ENCODE measurements at places on chromosomes 1 and 21.

DNA sequence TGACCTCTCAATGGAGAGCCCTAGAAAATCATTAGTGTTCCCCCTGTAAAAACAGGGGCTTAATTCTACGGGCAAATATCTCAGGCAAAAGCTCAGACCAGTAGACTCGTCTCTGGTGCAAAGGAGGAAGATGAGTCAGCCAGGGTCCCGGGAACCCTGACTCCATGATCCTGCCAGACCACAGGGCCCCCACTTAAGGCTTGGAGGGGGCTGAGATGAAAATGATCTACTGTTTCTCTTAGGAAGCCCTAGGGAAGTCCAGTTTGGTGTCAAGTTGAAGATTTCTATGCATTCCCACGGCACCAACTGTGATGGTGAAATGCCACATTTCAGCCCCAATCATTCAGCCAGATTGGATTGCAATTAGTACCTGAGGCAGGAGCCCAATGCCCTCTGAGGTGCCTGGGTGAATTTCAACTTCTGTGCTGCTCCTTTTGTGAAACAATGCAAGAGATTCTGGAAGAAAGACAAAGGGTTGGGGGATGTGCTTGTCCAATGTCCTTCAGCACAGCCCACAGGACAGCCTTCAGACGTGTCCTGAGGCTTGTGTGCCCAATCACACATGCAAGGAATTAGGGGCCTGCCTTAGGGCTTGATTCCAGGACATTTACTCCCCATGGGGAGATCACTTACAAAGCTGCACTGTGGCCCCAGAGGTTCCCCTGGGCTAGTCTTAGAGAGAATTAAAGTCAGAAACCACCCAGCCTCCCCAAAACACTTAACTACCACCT lies 18.1 kb downstream of the NAV1 start:
- no peak for DNase-seq

DNA sequence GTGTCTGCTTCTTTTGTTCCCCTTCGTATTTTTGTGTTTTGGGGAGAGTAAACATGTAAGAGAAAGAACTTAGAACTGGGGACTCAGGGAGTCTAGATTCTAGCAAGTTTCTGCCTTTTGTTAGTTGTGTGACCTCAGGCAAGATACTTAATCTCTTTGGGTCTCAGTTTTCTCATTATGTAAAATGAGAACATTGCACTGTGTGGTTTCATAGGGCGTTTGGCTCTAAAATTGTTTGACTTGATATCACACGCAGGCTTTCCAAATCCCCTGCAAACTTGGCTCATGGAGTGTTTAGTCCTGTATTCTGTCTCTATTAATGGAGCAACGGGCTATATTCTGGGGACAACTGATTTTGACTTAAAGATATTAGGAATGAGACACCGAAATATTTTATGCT lies 57.7 kb downstream of the NTNG1 start:
- DNase-seq: no peak

GRCh38 chr1:230084408-230085177 lies 17.6 kb downstream of the GALNT2 start:
- DNase-seq: no peak

DNA sequence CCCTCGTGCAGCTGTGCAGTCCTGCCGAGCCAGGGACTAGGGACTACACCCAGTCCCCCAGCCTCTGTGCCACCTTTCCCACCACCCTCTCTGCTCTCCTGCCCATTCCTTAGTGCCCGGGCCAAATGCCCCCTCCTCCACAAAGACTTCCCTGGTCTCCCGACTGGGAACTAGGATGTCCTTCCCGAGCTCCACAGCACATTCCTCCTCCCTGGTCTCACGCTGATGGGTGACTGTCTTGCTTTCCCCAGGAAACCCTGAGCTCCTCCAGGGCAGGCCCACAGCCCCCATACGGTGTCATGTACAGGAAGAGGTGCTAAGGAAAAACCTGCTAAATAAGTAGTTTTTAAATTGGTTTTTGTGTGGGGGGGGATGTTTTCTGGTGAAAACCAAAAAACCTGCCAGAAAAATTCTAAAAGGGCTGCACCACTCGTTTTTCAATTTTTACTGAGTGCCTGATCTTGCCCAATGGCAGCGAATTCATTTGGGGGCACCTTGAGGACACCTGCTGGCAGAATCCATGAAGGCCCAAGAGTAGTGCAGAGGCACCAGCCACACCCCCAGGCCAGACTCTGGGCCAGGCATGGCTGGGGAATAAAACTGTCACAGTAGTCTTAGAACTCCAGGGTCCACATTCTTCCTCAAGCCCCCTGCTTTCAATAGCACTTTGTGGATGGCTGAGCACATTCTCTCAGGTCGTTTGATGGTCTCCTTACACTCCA lies 50.4 kb downstream of the GLIS1 start:
- no peak for DNase-seq

- DNase-seq: no peak
Observed at GRCh38 chr1:226611301-226611700, 62.7 kb downstream of the STUM start.

GRCh38 chr1:173266841-173267240 lies 59.7 kb upstream of the TNFSF4 start:
- DNase-seq: no peak

DNA sequence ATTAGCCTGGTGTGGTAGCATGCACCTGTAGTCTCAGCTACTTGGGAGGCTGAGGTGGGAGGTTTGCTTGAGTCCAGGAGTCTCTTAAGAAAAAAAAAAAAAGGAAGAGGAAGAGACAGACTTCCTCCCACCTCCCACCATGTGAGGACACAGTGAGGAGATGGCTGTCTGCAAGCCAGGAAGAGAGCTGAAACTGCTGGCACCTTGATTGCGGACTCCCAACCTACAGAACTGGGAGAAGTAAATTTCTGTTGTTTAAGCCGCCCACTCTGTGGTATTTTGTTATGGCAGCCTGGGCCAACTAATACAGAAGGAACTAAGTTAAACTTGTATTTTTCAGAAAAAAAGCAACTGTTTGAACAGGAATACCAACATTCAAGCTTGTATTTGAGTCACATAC lies 21.7 kb downstream of the DOP1B start:
- no peak for DNase-seq

- no peak for DNase-seq
Observed at GRCh38 chr1:28159680-28160079, 16.8 kb downstream of the PTAFR start.

- DNase-seq: no peak
Observed at GRCh38 chr1:13956393-13956792, 256.4 kb downstream of the PRDM2 start.

GRCh38 chr1:239123260-239123659 lies 263.1 kb upstream of the CHRM3 start:
- DNase-seq: no peak

DNA sequence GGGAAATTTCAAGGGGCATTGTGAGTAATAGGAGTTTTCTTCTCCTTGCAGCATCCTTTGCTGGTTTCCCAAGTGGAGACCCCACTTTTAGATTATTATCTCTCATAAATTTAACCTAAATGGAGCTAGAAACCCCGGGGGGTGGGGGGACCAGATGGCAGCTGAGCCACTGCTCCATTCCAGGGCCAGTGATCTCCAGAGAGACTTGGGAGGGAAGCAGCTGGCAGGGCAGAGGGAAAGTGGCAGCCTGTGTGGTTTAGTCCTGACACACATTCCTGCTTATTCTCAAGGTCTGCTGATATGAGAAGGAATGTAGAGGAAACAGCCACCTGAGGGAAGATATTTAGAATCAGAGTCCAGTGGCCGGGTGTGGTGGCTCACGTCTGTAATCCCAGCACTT lies 16.3 kb downstream of the PCP4L1 start:
- DNase-seq: no peak

GRCh38 chr1:28886731-28887418 lies 27.5 kb upstream of the EPB41 start:
- DNase-seq: peak; percentile 87

GRCh38 chr1:189708674-189709073 lies 769.0 kb downstream of the BRINP3 start:
- DNase-seq: no peak

All from activated effector memory CD4-positive, alpha-beta T cell treated with Interleukin-2 at 50 U/mL for 16 hours (primary cell).